ENCODE measurements at places on chromosomes 2 and 18.

DNA sequence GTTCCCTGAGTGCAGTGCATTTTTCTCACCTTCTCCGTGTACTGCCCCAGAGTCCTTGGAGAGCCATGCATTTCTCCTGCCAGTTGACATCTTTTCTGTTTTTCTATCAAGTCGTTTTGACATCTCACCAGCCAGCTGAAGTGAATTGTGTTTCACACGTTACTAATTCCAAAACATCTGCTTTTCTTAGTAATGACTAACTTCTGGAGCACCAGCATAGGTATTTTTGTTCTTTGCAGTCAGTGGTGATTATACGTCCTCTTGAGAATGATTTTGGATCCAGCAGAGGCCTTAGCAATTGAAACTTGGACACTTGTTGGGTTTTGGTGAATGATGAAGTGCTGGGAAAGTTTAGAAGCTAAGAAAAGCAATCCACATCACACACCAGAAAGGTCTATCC, 112.5 kb downstream of the PIK3C3 start:
- DNase-seq: no peak

DNA sequence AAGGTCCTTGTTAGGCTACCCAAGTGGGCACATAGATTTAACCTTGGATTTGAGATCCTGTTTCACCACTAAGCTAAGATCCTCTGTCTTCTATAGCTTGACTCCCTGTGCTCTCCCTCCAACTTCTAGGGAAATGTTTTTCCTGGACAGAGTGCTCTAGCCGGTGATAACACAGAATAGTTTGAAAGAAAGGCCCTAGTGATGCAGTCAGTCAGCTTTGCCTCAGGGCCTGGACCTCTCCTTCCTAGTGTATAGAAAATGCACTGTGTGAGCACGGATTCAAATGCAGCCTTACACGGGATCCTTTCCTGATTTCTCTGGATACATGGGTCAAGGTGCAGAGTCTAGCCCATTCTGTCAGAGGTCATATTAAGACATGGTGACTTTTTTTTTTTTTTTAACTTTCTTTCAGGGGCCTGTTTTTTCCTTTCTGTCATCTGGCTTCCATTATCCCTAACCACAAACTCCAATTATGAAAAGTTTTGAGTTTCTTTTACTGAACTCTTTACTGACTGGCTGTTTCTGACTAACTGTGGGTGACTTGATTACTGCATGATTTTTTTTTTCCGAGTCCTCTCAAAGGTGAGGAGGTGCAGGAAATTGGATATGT, 122.6 kb downstream of the LRP1B start:
- no peak for DNase-seq

GRCh38 chr2:31943636-31944225, 67.1 kb downstream of the MEMO1 start:
- DNase-seq: no peak

GRCh38 chr2:235669983-235670962, 176.4 kb downstream of the AGAP1 start:
- DNase-seq: peak; percentile 77

DNA sequence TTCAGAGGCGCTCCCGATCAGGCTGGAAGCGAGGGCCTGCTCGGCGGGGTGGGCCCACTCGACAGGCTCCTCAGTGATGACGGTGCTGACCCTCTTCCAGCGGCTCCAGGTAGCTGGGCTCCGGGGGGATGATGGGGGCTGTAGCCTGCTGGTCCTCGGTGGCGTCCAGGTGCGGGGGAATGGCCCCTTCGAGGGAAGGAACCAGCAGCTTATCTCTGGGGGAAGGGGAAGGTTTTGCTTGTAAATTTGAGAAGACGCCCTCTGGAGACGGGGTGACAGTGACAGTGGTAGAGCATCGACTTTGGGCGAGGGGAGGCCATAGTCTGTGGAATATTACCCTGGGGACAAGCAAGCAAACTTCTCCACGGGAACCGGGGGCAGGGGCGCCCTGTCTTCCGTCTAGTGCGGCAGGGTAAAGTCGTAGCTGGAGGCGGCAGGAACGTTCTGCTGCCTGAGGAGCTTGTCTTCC, 891.9 kb upstream of the LRRTM1 start:
- DNase-seq: no peak

DNA sequence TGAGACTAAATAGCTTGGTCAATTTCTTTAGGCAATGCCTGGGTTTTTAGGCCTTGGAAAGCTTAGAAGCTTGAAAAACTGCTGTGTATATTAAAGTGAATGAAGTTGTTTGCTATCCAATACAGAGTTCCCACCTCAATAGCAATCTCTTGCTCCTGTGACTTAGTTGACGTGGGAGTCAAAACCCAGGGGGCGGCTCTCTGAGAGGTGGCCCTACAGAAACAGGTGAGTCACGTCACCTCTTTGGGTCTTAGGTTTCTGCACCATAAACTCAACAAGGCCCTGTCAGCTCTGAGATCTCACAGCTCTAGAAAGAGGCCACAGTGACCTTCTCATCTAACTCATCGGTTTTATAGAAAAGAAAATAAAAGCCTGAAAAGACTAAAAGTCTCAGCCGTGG, 79.6 kb downstream of the ADD2 start:
- DNase-seq: no peak

DNA sequence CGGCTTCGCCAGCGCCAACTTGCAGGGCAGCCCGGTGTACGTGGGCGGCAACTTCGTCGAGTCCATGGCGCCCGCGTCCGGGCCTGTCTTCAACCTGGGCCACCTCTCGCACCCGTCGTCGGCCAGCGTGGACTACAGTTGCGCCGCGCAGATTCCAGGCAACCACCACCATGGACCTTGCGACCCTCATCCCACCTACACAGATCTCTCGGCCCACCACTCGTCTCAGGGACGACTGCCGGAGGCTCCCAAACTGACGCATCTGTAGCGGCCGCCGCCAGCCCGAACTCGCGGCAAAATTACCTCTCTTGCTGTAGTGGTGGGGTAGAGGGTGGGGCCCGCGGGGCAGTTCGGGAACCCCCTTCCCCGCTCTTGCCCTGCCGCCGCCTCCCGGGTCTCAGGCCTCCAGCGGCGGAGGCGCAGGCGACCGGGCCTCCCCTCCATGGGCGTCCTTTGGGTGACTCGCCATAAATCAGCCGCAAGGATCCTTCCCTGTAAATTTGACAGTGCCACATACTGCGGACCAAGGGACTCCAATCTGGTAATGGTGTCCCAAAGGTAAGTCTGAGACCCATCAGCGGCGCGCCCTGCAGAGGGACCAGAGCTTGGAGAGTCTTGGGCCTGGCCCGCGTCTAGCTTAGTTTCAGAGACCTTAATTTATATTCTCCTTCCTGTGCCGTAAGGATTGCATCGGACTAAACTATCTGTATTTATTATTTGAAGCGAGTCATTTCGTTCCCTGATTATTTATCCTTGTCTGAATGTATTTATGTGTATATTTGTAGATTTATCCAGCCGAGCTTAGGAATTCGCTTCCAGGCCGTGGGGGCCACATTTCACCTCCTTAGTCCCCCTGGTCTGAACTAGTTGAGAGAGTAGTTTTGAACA, 15.1 kb downstream of the HOXD3 start:
- no peak for DNase-seq

DNA sequence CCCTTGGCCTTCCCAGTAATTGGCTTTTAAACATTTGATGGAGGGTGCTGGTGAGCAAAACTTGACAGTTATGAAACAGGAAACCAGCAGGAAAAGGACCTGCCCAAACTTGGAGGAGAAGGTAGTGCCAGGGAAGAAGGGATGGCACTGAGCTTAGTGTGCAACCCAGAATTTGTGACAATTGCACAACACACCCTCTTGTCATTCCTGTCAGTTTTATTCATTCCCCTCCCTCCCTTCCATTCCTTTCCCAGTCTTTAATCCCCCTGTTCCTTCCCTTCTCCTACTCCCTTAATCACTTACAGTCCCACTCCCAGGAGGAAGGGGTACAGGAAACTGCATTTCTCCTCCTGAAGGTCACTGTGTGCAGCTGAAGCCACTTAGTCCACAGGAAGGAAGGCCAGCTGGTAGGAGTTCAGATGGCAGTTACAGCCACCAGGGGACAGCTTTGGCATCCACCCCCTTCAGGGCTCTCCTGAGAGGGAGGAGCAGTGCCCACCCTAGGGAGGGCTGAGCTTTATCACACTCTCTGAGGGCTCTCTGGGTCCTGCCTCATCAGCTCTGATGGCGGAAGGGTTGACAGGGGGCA, 24.0 kb upstream of the SIGLEC15 start:
- no peak for DNase-seq

GRCh38 chr2:46898024-46898423, 17.6 kb downstream of the MCFD2 start:
- no peak for DNase-seq

- DNase-seq: no peak
Measured at GRCh38 chr18:46794607-46795006, 37.8 kb upstream of the ST8SIA5 start.

DNA sequence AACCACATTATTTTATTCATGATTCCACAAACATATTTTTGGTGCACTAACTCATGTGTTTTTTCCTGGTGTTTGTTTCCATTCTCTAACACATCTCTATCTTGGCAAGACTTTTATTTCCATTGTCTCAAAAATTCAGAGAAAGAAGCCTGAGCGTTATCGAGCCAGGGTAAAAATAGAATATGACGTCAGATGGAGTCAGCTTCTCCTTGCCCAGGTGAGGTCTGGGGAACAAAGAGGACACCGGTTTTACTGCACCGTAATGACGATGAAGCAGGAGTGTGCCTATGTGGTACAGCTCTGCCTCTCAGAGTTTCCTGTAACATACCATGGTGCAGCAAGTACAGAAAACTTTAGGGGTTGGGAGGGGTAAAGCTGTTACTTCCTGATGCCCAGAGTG, 661.6 kb downstream of the PLCL1 start:
- DNase-seq: no peak

- DNase-seq: no peak
Measured at GRCh38 chr2:193818801-193819499, 1624.2 kb upstream of the TMEFF2 start.

GRCh38 chr2:74168739-74169138, 9.9 kb downstream of the MOB1A start:
- no peak for DNase-seq

- DNase-seq: no peak
Measured at GRCh38 chr2:106863387-106863786, 22.6 kb downstream of the ST6GAL2 start.

- DNase-seq: no peak
Measured at GRCh38 chr2:98946855-98947254, 10.8 kb upstream of the CRACDL start.

DNA sequence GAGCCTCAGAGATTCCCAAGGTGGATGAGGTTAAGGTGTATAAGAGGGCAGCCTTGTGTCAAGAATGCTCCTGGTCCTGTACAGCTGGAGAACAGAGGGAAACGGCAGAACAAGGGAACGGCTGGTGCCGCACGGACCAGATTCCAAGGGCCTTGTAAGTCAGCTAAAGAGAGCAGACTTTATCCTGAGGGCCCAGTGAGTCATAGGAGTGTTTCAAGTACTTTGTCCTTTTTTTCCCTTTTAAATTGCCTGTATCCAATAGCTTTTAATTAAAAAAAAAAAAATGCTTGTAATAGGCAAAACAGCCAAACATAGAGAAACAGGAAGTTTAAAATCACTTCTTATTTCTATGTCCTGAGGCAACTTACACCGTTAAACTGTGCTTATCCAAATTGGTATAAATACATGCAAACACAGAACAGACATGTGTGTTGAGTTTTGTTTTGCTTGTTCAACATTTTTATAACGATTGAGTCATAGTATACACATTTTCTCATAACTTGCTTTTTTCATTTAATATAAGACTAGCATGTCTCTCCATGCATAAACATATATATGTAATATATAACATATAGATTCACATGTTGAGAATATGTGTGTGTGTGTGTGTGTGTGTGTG, 42.1 kb upstream of the EVA1A start:
- DNase-seq: peak; percentile 72

- DNase-seq: no peak
Measured at GRCh38 chr2:178315488-178315948, 121.2 kb downstream of the OSBPL6 start.

DNA sequence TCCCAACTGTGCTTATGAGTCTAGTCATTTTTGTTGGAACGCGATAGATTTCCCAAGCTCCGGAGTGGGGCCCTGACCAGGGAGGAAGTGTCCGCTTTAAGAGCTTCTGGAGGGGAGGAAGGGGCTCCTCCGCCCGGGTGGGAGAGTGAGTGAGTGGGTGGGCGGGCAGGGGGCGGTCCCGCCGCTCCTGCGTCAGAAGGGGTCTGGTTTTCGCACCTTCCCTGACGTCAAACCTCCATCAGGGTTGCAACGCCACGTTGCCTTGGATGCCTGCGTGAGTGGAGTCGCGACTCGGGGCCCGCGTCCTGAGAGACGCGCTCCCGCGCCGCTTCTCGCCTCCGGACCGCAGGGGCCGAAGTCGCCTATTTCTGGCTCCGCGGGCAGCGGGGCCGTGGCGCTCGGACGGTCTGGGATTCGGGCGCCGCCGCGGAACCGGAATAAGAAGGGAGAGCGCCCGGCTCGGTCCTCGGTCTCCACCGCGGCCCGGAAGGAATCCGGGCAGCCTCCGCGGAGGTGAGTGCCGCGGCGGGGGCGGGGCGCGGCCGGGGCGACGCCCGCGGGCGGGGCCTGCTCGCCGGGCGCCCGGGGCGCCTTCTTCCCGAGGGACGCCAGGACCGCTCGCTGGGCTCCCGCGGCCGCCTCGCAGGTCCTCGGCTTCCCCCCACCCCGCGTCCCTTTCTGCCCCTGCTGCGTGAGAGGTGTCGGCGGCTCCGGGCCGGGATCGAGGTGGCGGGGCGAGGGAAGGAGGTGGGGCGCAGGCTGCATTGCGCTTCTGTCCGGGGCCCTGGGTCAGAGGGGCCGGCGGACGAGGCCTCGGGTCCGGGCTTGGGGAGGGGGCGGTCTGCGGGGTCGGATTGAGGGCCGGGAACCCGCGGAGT, at the start of gene ZDBF2:
ZDBF2 (plus strand) TSS at position 230 of the 878 bp plus-strand sequence. CDS start 7,187 bp downstream, outside the sequence.
- peak; percentile 87 for DNase-seq

GRCh38 chr2:177262092-177262491, 2.4 kb downstream of the NFE2L2 start:
- no peak for DNase-seq

GRCh38 chr2:47269316-47270232, 114.5 kb upstream of the STPG4 start:
- DNase-seq: no peak

- no peak for DNase-seq
Measured at GRCh38 chr18:1599196-1599595, 694.5 kb downstream of the ADCYAP1 start.

DNA sequence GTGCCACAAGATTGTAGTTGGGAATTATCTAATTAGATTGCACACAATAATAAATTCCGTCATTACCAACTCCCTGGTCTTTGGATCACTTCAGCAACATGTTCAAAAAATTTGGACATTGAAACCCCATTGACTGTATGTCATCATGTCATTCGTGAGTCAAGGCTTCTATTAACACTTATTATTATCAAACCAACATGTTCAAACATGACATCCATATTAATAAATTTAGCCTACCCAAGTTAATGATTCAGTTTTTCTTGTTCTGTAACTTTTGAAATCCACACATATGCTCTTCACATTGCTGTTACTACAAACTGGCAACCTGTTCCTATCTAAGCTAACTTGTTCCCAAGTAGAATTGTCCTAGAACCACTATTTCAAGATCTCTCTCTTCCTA, 1142.7 kb upstream of the SLC39A10 start:
- no peak for DNase-seq

GRCh38 chr2:75195076-75195691, 4.1 kb downstream of the TACR1 start:
- DNase-seq: no peak
